ENCODE measurements at places on chromosomes 12 and 14.

DNA sequence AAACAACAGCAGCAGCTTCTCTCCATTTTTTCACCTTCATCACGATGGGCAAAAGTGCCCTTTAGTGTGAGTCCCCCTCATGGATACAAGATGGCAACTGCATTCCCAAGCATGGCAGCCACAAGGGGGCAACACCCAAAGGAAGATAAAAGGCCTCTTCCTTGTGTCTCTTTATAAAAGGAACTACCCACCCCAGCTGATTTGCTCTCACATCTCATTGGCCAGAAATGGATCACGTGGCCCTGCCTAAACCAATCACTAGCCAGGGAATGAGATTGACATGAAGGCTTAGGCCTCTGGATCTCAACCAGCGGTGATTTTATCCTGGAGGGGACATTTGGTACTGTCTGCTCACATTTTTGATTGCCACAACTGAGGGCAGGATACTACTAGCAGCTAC, 21.9 kb upstream of the IFT81 start:
- DNase-seq = peak; percentile 94

DNA sequence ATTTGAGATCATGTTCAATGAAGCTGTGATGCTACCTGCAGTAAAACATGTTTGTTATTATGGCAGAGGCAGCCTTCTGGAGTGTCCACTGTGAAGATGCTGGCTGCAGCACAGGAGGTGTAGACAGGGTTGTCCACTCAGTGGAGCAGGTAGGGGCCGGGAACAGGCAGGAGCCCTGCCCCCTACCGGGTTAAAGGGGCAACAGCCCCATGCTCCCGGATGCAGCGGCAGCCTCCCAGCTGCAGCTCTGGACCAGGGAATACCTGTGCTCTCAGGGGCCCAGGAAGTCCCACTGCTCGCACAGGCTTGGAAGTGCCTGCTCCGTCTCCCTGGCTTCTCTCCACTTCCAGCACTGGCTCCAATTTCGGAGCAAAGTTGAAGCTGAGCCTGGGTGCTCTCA, 401.6 kb downstream of the FOXG1 start:
- DNase-seq = no peak

GRCh38 chr14:53409969-53410368, 256.8 kb upstream of the DDHD1 start:
- DNase-seq = no peak

DNA sequence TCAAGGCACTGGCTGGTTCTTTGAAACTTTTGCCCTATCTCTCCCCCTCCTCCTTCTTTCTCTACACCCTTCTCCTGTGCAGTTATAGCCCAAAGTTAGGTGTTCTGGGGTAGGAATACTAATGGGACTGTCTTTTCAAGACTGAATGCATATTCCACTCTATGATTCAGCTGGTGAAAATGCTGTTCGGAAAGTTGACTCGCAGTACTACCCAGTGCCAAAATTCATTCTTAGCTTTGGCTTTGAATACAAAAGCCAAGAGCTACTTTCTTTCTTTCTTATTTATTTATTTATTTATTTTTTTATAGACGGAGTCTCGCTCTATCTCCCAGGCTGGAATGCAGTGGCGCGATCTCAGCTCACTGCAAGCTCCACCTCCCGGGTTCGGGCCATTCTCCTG, 249.2 kb downstream of the ETNK1 start:
- no peak for DNase-seq

DNA sequence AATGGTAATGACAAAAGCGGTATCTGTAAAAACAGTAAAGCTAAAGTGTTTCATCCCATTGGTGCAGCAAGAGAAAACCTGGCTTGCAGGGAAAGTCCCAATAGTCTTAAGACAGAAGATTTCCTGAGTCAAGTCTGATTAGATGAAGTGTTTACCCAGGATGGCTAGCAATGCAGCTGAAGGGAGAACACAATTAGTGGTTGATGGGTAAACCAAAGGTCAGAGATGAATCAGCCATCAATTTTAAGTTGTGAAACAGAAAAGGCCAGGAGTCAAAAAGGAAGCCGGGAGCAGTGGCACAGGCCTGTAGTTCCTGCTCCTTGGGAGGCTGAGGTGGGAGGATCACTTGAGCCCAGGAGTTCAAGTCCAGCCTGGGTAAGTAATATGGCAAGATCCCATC, 52.6 kb downstream of the SEC23A start:
- DNase-seq = no peak

DNA sequence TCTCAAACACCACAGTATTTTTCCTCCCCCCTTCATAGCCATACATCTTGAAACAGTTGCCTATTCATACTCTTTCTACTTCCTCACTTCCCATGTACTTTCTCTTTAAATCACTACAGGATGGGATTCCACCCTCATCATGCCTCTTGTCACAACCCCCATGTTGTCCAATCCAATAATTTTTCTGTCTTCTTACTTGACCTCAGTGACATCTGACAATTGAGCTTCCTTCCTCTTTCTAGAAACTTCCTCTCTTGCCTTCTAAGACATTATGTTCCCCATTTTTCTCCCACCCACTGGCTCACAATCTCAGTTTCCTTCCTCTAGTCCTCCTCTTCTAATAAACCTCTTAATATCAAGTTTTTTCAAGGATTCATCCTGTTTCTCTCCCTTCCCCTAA, 5.3 kb downstream of the C2CD5 start:
- DNase-seq = no peak

DNA sequence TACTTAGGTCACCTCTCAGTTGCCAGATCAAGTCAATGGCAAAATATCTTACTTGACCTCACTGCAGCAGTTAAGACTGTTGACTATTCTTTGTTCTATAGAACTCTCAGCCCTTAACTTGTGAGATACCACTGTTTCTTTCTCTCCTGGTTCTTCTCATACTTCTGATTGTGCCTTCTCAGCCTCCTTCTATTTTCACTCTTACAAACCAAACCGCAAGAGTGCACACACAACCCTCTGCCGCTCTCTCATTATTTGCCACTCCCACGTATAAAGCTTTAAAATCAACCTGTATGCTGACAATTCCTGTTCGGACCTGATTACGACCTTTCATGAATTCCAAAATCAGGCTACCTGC, 4.5 kb downstream of the E2F7 start:
- no peak for DNase-seq

GRCh38 chr12:132658149-132658894, 28.8 kb downstream of the POLE start:
- DNase-seq = no peak

DNA sequence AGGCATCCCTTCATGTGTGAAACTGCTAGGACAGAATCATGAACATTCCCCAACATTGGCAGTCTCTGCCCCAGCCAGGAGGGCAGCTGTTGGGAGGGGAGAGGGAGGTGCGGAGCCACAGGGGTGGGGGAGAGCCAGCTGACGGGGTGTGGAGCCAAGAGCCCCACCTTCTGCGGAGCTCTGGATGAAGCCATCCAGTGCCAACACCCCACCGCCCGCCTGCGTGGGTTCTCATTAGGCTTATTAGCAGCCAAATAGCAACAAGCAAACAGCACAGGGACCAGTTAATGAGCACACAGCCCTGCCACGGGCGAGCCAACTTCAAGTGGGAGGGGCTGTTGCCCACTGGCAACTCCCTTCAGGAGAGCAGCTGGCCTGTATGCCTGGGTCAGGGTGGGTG, 12.1 kb downstream of the LTBP2 start:
- DNase-seq = no peak

DNA sequence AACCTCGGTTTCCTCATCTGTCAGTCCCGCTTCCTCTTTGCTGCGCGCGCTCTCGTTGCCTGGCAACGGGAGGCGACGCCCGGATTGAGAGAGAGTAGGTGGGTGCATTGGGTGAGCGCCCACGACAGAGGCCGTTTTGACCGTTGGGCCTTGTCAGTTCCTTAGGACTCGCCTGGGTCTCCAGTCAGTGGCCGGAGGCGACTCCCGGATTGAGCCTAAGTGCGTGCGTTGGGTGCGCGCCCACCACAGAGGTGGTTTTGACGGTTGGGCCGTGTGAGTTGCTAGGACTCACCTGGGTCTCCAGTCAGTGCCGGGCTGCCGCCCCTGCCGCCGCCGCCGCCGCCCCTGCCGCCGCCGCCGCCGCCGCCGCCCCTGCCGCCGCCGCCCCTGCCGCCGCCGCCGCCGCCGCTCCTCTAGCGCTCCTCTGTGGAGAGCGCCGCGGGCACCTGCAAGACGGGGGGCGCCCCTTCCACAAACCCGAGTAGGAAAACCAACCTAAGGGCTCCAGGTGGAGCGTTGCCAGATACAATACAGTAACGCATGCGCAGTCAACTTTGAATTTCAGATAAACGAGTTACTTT, 37.2 kb downstream of the APOBEC1 start:
- no peak for DNase-seq

GRCh38 chr14:88075269-88075981, 70.5 kb downstream of the GPR65 start:
- no peak for DNase-seq

DNA sequence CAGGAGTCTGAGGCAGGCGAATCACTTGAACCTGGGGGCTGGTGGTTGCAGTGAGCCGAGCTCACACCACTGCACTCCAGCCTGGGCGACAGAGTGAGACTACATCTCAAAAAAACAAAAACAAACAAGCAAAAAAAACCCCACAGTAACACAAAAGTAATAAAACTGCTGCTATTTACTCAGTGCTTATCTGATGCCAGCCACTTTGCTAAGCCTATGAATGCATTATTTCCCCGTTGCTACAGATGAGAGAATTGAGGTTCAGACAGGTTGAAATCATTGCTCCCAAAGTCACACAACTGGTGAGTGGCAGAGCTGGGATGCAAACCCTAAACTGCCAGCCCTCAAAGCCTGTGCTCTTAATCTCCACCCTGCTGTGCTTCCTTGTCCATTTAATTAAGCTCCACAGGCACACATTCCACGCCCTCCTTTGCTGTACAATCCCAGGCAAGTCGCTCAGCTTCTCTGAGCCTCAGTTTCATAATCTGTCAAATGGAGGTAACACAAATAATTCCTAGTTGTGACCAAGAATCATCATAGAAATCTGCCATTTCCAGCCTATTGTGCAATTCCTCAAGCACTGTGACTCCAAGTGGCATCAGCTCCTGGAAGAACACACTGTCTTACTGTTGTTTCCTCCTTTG, 5.7 kb upstream of the OAS3 start:
- no peak for DNase-seq

DNA sequence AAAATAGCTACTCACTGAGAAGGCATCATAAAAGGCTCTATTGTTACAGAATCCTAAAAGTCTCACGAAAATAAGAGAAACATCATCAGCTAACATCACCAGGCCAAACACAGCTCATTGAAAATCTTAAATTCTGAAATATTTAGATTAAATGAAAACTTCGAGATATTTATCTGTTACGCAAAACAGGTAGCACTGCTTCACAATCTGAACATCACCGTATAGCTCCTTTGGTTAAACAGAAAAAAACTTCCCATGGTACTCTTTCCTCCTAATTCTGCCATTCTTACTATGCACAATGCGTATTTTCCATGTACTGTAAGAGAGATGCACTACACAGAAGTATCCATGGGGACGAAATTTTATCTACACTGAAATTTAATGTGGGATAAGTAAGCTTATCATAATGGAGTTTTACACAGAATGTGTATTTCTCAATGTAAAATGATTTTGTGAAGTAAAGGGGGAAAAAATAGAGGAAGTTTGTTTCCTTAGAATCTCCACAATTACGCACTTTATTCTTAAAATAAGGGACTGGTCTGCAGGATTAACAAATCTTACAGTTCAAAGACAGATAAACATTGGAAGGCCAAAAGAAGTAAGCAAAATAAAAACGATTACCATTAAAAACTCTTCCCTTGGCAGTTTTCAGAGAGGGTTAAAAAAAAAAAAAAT, 1.9 kb downstream of the SGPP1 start:
- no peak for DNase-seq

DNA sequence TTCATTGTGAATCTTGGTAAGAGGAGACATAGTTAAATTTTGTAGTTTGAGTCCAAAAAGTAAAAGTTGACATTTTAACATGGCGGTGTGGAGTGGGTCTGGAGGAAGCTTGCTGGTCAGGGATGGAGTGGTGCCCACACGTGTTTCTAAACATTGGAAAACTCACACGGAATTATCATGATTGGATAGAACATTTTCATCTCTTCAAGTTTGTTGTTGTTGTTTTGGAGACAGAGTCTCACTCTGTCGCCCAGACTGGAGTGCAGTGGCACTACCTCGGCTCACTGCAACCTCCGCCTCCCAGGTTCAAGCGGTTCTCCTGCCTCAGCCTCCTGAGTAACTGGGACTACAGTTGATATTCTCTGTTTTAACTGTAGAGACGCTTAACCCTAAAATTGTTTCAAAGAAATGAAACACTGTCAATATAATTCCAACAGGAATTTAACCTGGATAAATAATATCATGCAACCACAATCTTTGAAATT, 502 bp upstream of the MBIP start:
- no peak for DNase-seq

GRCh38 chr12:130281153-130281799, 56.4 kb upstream of the PIWIL1 start:
- no peak for DNase-seq

GRCh38 chr14:88129306-88130056, 124.5 kb downstream of the GPR65 start:
- no peak for DNase-seq

GRCh38 chr12:53616950-53617349, 9.2 kb downstream of the ATF7 start:
- no peak for DNase-seq

DNA sequence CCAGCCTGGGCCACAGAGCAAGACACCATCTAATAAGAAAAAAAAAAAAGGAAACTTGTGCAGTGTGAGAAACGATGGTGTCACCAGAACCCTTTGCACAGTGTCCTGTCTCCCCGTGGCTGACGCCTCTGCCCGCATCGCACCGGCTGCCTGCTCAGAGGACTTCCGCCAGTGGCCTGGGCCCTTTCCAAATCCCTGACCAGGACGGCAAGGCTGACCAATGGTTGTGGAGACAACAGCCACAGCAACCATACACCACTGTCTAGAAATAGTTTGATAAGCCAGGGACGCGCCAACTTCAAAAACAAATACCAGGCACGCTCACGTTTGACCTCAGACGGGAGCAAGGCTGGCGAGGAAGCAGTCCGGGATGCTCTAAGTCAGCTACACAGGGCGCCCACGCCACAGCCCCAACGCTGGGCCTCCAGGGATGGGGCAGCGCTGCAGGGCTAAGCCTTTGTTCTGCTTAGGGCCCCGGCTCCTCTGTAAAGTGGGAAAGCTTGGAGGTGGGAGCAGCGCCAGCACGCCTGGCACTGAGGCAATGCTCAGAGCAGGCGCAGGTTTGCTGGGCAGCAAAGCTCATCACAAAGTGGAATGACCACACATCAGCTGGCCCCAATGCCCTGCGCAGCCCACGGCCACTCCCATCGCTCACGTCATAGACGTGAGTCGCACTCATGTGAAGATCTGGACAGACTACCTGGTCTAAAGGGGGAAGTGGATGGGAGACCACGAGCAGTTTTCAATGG, 12.5 kb downstream of the PGAM5 start:
- no peak for DNase-seq

- DNase-seq = no peak
Measured at GRCh38 chr12:90076851-90077319, 368.2 kb upstream of the ATP2B1 start.

DNA sequence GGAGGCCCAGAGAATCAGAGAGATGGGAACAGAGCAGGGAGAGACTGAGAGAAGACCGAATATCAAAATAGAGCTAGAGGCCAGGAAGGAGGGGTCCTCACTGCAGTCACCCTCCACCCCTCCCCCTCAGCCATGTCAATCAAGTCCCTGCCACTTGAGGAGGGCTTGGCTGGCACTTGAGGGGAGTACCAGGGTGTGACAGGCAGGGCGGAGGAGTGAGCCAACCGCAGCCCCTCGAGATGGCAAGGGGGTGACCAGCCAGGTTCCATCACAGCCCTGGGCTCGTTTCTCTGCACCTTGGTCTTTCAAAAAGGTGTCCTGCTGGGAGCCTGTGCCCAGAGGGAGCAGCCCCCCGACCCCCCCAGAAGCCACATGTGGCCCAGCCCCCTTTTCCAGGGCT, 4.2 kb downstream of the AQP5 start:
- no peak for DNase-seq

Measured in HCT116 (cell line).